ENCODE measurements at places on chromosomes 5 and 9.

DNA sequence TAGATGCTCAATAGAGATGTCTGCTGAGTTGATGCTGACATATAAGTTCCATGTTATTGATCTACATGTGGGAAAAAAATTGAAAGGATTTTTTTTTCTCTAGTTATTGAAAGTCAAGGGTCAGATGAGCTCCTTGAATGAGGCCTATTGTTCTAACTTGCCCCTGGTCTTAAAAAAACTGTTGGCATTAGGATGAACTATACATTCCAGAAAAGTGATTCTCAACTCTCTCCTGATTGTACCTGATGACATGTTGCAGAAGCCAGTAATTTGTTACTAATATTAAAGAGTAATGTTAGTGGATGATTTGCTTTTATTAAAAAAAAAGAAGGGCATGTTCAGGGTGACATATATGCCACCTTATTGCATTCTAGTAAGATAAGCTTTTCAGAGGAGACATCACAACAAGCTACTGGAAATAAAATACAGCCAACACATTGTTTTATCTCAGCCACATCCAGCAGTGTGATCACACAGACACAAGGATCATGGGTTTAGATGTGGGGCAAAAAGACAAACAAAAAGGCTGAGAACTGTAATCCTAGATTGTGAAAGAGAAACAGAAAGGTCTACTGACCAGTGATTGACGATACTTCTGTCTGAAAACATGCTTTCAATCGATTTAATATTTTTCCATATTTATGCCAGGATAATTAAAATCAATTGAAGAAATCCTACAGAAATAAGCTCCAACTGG lies 1314.1 kb upstream of the C9orf72 start:
- DNase-seq, result no peak

DNA sequence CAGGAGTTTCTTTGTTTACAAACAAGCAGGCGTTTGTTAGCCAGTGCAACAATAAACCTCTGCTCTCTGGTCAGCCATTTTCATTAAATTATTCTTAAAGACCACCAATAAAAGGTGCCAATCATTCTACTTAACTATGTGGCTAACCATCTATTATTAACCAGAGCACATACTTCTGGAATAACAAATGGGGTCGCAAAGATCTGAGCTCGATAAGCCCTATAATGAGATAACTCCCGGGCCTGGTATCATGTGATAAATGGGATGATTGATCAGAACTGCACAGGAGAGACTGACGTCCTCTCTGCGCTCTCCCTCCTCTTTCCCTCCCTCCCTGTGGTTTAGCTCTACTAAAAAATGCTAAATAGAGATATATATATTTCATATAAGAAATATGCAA lies 488.2 kb downstream of the NTRK2 start:
- DNase-seq, result no peak

DNA sequence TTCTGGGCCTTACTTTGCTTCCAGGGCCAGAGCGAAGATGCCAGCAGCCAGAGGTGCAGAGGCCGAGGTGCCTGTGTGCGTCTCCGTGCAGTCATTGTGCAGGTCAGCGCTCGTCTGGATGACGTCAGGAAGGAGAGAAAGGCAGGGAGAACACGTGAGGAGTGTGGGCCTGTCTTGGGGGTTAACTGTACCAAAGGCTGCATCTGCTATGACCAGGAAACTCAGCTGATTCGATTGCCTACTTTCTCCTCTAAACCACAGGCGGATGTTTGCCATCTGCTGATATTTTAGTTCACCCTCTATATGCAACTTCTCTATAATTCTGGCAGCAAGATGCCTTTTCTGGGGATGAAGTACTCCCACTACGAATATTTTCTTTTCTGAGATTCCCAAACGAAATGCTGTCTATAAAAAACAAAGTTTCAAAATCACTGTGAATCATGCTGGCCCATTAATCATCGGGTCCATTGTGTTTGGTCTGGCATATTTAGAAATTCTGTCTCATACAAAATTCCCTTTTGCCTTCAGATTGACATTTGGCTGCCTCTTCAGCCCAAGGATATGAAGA lies 24.8 kb downstream of the PCSK1 start:
- no peak for DNase-seq

DNA sequence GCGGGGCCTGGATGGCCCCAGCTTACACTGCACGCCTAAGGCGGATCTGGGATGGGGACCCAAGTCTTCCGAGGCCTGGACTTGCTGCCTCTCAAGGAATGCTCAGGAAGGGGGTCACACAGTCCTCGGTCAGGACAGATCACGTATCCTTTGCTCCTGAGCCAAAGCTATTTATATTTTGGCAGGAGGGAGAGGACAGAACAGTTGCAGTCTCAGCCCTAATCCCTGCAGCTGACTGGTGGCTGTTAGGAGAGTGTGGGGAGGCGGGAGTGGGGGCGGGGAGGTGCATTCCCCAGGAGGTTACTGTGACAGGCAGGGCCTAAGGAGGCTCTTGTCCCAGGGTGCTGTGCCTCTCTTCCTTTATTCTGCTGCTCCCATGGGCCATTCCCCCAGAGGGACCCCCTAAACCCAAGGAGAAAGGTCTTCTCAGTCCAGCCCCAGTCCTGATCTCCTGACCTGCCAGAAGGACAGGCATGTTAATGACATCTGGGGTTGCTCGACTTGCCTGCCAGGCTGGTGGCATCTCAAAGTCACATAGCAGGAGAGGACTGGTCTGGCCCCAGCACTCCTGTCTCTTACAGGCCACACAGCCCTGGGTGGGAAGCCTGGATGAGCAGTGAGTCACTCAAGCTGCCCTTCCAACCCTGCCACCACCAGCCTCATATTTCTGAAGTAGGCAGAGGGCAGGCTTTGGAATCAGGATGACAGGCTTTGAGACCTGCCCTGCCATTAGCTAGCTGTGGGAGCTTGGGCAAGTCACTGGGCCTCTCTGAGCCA lies 51.9 kb downstream of the COL27A1 start:
- DNase-seq, result no peak

Data from Kasumi-1 (cell line).